Stimulated activated CD8-positive, alpha-beta memory T cell treated with anti-CD3 and anti-CD28 coated beads, Interleukin-7, amount 100 ng/mL, for 24 hours (primary cell): ENCODE measurements at places on chromosomes 12 and 14.

GRCh38 chr12:95731519-95731958 is 59.0 kb downstream of the NTN4 start:
- DNase-seq, result no peak

DNA sequence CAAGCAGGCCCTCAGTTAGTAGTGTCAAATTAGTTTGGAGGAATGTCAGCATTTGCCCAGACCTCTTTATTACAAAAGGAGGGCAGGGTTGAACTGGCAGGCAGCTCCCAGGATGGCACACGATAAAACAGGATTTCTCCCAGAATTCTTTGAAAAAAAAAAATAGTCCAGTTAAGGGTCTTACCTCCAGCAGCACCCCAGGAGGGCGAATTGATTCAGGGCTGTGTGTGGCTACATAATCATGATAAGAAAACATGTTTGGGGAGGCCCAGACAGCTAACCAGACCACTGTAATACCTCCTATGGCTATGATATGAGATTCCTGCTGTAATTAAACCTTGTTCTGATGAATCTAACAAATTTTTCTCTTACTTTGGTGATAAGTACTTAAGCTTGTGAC is 38.8 kb upstream of the NT5DC3 start:
- DNase-seq, result no peak

DNA sequence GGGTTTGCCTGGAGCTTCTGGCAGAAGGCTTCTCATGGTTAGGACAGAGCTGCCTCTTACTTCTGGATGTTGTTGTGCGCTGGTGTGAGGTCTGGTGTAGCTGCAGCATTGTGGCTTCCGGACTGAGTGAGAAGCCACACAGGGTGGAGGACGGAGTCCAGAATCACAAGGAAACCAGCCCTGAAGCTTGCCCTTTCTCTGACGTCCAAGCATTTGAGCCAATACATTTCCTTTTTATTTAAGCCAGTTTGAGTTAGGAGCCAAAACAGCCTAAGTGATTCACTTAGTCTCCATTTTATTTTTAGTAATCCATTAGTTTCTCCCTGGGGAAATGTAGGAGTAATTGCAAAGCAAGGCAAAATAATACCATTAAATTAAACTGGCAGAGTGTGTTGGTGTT is 402.4 kb upstream of the RGS6 start:
- no peak for DNase-seq

- no peak for DNase-seq
These were observed 12.4 kb downstream of the SLCO1B3 start for GRCh38 chr12:20822925-20823324.

DNA sequence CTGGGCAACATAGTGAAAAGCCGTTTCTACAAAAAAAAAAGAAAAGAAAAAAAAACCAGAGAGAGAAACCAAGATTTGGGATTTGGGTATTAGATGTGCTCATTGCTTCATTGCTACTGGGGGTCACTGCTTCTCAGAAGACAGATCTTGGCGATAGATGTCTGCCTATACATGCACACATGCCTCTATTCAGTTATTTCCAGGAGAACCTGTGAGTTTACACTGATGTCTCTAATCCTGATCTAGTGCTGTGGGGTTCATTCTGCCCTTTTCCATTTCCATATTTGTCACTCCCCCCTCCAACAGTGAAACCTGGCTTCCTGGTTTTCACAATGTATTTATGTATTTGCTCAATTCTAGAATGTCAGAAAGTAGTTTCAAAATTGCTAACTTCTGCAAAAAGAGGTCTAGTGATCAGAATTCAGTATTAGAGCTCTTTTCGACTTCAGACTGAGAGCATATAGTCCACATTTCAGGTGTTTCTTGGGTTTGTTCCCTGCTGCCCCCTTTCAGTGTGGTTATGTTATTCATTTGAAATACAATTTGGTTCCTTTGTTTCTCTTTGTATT is 111.0 kb downstream of the SLC25A47 start:
- DNase-seq, result no peak

DNA sequence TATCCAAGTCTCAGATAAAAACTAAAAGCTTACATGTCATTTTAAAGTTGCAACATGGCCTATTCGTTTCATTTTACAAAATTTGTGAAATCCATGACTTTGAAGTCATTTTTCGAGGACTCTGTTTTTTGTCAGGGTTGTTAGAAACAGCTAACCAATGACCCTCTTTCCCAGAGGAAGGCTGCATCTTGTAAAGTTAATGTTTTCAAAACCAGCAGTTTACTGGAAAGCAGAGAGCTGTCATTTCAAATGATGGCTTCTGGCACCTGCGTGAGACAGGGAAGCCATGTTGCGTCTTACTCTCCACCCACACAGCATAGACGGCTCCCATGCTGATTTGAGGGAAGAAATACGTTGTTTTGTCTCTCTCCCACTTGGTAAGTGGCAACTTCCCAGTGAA is 50.1 kb upstream of the RTRAF start:
- no peak for DNase-seq

GRCh38 chr12:116890330-116890729 is 9.1 kb upstream of the HRK start:
- DNase-seq, result no peak

DNA sequence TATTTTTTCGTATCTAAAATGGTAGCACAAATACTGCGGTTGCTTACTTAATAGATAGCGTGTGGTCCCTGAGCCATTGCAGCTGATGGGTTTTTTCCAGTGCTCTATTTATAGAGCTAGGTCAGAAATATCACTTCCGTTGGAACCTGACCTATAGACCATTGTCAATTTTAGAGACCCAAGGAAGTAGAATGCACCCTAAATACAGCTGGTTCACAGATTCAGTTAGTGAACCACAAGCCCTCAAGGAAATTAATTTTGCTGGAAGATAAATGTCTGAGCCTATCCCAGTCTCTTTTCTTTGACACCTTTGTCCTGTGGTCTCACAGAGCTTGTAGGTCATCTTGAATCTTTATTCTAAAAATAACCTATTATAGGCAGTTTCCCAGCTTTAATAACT is 391.0 kb downstream of the ZFP36L1 start:
- no peak for DNase-seq

GRCh38 chr12:117190210-117190781 is at the start of gene FBXO21:
FBXO21 (minus strand) TSS chr12:117190470; CDS start chr12:117190456, 14 bp downstream.
- peak; percentile 85 for DNase-seq

DNA sequence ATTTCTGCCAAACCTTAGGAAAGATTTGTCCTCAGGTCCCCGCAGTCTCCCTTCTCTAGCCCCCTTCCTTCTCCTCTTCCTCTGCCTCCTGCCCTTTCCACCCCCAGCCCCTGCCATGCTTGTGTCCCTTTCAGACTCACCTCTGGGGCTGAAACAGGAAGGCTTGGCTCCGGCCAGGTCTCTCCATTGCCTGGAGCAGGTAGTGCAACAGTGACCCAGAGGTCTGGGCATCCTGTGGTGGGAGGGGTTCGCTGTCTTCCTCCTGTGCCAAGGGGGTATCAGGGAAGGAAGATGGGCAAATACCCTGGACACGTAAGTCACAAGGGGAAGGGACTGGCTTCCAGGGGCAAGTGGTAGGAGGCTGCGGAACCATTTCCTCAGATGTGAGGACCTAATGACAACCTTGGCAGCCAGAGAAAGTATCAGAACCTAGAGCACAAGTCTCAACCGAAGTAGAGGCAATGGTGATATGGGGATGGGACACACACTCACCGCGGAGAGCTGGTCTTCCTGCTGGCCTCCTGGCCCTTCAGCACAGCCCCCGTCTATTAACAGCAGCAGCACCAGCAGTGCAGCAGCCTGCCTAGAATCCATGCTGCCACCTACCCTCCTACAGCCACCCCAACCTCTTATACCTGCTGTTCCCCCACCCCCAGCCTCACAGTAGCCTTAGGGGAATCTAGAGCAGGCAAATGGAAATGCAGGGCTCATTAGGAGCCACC is at the start of gene NPFF:
Gene NPFF (minus strand): TSS at position 604 of the 722 bp plus-strand sequence. CDS start 10 bp downstream, at position 594.
- no peak for DNase-seq

- no peak for DNase-seq
These were observed 330.7 kb upstream of the DCN start for GRCh38 chr12:91513313-91513712.

GRCh38 chr12:22289250-22289649 is 45.3 kb downstream of the ST8SIA1 start:
- no peak for DNase-seq

DNA sequence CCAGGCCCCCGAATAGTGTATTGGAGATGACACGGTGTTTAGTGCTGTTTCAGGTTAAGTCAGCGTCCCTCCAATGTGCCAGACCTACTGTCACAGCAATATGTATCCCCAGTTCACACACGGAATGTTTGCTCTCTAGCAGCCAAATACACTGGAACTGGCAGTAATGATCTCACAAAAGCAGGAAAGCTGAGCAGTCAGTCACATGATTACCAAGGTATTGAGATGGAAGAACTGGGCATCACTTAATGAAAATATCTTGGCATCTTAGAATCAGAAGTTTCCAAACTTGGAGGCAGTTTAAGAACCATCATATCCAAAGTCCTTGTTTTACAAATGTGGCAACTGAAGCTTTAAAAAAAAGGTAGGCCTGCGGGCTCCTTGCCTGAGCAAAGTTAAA is 23.3 kb downstream of the NINJ2 start:
- no peak for DNase-seq

DNA sequence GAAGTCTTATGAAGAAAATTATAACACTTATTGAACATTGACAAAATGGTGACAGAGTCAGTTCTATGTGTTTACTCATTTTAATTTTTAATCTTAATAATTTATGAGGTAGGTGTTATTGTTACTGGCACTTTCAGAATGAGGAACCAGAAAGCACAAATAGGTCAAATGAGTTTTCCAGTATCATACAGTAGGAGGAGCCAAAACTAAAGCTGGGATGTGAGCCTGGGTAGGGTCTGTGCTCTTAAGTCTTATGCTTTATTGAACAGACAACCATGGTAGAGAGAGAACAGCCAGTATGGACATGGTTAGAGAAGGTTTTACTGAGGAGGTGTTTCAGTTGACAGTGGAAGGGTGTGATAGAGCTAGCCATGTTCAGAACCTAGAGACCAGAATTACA is 775.7 kb downstream of the TMTC2 start:
- DNase-seq, result no peak

- DNase-seq, result no peak
These were observed 23.1 kb downstream of the ACVR1B start for GRCh38 chr12:51974646-51975045.

DNA sequence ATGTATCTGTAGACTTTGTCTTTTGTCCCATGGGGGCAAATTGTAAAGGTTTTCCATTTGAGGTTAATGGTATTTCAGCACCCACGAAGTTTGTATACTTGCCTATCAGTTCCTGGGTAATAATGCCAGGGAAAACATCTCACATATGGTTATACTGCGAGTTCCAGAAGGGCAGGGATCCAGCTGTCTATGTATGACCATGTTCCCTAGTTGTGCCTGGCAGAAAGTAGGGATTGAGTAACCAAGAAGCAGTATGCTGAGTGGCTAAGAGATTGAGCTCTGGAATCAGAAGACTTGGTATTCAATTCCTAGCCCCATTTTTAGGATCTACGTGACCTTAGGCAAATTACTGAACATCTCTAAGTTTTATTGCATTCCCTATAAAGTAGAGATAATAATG is 173.2 kb upstream of the PWP1 start:
- no peak for DNase-seq
